ENCODE measurements at places on chromosomes 5 and 9. TPM values are rescaled to one million over a fixed set of nuclear protein-coding genes. Genes with fewer than 3 reads are reported as not detected.

DNA sequence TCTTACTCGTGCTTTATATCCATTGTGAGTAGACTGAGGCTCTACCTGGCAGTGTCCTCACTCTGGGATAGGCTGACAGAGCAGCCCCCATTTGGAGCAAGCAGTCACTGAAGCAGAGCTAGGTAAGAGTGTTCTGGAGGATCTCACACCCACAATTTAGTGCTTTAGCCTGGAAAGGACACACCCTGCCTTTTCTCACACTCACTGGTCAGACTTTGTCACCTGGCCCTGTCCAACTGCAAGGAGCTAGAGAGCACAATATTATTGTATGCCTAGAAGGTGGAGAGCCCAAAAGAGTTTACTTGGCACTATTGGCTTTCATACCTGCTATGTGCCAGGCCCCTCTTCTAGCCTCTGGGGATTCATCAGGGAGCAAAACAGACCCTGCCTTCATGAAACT is 141.9 kb downstream of the MAST4 start:
- DNase-seq = no peak

Gene PCDHB13
- total RNA-seq = 6.5 TPM

- DNase-seq = peak; percentile 91
These were observed 56.7 kb downstream of the AOPEP start for GRCh38 chr9:94783102-94783682.

DNA sequence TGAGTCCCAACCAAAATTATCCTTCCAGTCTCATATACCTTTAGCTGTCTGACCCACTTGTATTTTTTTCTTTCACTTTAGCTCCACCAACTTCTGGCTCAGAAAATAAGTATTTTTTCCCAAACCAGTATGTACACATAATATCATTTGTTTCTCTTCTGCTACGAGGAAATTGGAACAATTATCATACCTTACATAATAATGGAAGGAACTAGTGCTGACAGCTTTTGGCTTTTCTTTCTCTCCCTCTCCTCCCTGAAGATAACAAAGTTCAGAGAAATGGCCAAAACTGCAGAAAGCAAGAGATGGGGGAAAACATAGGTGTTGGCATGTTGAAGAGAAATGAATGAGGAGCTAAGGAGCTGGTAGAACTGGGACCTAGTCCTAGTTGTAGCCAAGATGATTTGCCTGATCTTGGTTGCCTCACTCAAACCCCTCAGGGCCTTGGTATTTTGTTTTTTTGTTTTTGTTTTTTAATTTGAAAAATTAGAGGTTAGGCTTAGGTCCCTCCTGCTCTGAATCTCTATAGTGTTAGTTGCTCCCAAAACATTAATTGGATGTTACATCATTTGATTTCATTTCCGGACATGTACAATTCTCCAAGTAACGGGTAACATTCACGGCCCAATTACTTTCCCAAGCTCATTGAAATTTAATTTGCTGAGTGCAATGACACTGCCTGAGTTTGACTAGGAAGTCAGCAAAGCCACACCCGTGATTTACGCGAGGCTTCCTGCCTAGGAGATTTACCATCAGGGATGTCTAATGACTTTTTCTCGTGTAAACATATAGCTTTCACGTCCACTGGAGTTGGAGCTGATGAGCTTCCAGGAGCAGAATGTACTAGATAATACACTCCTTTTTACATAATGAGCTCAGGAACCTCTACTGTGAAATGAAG is 291.6 kb downstream of the TLE1 start:
- DNase-seq = no peak

DNA sequence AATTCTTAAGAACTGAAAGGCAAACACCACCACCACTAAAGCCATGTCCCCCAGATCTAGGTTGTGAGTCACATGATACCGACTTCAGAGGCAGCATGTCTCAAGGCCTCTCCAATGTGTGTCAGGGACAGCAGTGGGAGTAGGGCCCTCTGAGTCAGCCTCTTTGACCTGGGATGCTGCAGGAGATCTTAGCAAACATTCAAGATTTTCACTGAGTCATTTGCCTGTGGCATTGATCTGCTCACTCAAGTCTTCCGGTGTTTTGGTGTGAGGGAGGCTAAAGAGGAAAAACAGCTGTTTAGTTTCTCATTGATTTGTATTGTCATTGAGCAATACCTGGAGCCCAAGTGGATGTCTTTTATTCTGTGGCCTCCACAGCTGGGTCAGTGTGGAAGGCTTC is 36.1 kb downstream of the TMC1 start:
- peak; percentile 65 for DNase-seq

Gene FOXI1
- 2.4 TPM for total RNA-seq

Gene BNC2
- 10.6 TPM for total RNA-seq

DNA sequence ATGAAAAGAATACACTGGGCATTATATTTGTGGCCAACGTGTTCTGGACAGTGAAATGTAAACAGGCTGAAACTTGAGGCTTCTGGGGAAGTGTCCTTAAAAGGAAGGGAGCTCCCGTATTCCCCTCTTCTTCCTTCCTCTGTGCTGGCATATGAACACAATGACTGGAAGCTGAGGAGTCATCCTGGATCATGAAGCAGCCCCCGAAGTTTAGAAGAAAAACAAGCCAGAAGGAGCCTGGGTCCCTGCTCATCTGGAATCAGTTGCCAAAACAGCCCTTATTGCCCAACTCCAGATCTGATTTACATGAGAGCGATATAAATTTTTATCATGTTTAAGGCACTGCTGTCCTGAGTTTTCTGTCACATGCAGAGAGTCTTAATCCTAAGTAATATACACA is 65.4 kb upstream of the SLC1A1 start:
- DNase-seq = no peak

Gene ADAMTS2
- 5.1 TPM for total RNA-seq

Gene MLANA
- total RNA-seq = 28.6 TPM

DNA sequence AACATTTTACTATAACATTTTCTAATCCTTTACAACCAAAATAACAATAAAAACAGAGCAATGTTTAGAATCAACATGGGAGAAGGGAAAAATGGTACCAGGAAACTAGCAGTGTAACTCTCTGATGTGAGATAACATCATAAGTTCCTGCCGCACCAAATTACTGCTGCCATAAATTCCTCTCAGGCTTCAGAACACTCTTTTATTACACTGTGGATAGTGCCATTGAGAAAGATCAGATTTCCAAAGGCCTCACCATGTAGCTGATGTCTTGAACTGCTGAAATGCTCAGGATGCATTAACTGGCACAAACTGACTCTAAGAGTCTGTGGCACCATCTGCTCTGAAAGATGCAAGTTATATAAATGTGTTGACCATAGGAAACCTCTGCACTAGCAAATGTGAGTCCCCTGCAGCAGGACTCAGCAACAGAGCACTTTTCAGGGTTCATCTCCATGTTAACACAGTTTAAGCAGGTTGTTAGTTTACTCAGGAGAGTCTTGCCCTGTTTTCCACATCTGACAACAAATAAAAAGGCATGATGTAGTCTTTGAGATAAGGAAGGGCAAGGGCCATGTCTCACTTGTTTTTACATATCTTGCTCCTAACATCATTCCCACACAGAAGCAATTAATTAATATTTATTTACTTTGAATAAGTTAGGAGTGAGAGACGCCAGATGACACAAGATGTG is 218.1 kb downstream of the CETN3 start:
- no peak for DNase-seq

DNA sequence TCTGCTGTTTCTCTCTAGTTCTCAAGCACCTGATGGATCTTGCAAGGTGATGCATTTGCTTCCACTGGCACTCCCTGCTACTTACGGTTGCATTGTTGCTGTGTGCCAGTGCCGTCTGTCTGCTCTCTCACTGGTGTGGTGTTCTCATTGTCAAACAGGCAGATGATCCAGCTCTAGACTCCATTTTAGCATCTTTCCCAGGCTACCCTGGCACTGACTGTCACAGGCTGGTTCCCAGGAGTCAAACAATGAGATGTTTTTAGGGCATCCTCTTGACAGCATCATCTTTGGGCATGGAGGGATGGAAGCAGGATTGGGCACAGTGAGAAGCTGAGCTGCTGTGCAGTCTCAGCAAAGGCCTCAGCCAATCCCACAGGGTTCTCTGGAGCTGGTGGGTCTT is 12.9 kb downstream of the MTRR start:
- DNase-seq = no peak

Gene PCDHGC5
- 2.1 TPM for total RNA-seq

DNA sequence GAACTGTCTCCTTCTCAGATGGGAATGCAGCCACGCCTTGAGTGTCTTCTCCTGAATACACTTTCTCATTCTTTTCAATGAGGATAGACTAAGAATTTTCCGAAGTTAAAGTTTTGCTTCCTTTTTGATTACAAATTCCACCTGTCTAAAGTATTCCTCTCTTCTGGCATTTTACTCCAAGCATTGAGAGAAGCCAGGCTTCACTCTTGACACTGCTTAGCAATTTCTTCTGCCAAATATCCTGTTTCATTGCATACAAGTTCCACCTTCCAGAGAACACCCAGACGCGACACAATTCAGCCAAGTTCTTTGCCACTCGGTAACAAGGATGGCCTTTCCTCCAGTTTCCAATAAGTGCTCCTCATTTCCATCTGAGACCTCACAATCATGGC is 35.6 kb upstream of the COL5A1 start:
- no peak for DNase-seq
